Omental fat pad (tissue), 4 donors: ENCODE measurements at places on chromosomes 16 and 17. TPM values are rescaled to one million over a fixed set of nuclear protein-coding genes. Genes with fewer than 3 reads are reported as not detected.

Gene STX1B
- 0.47 TPM for total RNA-seq

Gene IGSF6
- 2.8 TPM for total RNA-seq

Gene RRAD
- total RNA-seq, result 21.0 TPM

Gene RAMP2
- 82.6 TPM for total RNA-seq

Gene GPR142
- total RNA-seq, result not detected

Gene SHISA9
- not detected for total RNA-seq

Gene B3GNT9
- total RNA-seq, result 19.2 TPM
